Astrocyte of the cerebellum (primary cell): ENCODE measurements at places on chromosomes 1 and 21.

GRCh38 chr21:33939226-33939625 lies 23.6 kb upstream of the ATP5PO start:
- DNase-seq: no peak

GRCh38 chr1:94119796-94120569 lies 965 bp downstream of the ABCA4 start:
- DNase-seq: no peak

DNA sequence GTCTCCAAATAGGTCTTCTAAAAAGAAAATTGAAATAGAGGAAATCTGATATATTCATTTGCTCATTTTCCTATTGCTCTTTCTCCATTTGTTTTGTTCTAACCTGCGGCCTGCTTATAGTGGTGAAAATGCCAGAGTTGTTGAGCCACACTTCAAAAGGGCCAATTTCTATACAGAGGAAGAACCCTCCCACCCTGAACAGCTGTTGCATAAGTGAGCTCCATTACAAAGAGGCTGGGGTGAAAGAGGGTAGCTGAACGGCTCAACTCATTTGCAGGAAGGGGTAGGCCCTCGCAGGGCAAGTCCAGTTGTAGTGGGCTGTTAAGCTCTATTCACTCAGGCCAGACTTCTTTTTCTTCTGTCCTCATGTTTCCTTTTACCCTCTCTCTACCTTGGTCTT lies 8.8 kb downstream of the ADCY10 start:
- no peak for DNase-seq

DNA sequence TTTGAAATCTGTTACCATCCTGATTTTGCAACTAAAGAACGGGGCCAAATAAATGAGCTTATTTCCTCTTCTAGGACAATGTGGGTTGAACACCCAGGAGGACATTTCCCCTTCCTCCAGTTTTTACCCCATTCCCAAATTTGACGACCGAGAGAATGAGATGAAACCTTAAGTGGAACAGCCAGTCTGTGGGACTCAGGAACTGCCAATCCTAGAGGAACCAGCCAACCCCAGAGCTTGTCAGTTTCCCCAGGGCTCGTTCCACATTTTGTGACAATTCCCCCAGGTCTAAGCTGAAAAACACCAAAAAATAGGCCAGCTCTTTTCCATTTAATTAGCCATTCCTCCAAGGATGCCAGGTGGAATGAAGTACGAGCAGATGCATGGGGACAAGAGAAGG lies 21.3 kb upstream of the MAPKAPK2 start:
- no peak for DNase-seq

GRCh38 chr1:155195201-155196102 lies 12.2 kb downstream of the THBS3 start:
- DNase-seq: no peak

- no peak for DNase-seq
These were observed 7.7 kb upstream of the SLC26A9 start for GRCh38 chr1:205950826-205951549.

GRCh38 chr1:37692078-37692833 lies at the start of gene CDCA8:
TSS of gene CDCA8 (plus strand) at chr1:37692516. CDS start at chr1:37692691, 175 bp downstream.
- peak; percentile 94 for DNase-seq

DNA sequence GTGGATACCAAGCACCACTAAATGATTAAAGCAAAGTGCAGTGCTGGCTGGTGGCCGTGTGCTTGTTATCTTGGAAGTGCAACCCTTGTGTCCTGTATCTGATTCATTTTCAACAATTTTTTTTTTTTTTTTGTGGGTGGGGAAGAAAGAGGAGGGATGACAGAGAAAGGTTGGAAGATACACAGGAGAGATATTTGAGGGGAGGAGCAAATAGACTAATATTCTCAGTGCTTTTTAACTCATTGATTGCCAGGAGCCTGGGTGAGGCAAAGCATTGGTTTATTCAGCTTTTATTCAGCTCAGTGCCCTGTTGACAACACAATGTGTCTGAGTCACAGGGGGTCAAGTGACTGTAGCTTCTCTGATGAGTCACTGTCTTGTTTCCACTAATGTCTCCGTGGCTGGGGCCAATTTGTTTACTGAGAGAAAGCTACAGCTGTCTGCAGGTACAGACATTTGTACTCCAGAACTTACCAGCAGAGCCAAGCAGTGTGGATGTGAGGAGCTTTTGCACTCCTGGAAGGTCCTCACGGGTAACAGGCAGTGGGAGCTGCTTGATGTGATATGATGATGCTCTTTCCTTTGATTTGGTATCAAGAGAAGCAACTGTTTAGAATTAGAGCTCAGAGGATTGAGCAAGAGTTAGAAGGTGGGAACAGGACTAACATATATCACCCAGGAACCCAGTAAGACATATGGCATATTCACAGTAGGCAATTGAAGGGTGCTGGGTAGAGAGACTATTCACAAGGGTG lies 23.6 kb upstream of the DNM3 start:
- peak; percentile 12 for DNase-seq

- no peak for DNase-seq
These were observed 39.6 kb downstream of the XCL1 start for GRCh38 chr1:168615965-168616364.

- DNase-seq: no peak
These were observed 93.3 kb downstream of the SPSB1 start for GRCh38 chr1:9385801-9386573.

DNA sequence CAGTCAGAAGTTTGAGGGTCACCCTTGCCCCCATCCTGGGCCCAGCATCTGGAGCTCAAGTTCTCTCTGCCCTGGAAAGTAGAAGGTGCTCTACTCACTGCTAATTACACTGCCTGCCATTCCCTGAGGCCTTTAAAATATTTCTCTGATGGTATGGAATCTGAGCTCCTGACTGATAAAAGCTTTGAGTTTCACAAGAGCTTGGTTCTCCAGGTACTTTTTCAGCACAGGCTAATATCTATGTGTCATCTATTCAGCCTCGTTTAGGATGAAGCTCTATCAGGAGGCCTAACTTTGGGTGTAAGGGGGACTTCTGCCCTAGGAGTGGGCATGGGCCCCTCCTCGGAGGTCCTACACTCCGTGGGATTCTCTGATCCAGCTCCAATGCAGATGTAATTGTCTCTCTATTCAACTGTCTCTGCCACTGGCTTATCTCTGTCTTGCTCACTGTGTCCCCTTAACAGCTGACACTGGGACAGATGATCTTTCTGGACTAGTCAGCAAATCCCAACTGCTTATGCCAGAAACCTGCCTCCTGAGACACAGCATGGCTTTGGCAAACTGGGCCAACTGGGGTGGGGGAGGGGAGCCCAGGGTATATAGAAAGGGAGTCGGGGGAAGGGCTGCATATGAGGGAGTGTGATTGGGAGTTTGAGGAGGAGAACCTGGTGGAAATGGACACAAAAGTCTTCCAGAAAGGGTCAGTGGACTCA lies 104.2 kb upstream of the GADD45A start:
- no peak for DNase-seq

- DNase-seq: no peak
These were observed 92.0 kb upstream of the PPM1J start for GRCh38 chr1:112807117-112807516.

DNA sequence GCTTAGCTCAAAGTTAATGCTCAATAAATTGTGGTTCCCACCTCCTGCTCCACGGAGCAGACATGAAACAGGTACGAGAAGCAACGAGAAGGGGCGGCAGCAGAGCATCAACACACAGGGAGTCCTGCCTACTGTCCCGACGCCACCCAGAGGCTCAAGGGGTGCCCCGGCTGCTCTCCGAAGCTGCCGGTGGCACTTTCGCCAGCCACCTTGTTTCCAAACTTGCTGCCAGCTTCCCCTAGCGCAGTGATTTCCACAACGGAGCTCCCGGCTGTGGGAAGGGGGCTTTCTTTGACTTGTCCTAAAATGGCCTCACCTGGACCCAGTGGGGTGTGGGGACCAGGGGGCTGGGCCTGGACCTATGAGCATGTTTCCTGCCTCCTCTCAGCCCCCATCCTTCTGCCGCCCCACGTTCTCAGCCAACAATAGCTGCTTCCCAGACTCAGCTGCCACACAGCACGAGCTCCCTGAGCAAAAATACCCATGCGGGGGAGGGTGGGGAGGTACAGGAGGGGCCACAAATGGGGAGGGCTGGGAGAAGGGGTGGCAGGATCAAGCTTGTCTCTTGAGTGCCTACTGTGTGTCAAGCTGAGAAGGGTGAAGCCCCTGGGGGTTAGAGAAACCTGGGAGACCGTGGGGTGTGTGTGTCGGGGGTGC lies 35.6 kb upstream of the ECE1 start:
- no peak for DNase-seq

DNA sequence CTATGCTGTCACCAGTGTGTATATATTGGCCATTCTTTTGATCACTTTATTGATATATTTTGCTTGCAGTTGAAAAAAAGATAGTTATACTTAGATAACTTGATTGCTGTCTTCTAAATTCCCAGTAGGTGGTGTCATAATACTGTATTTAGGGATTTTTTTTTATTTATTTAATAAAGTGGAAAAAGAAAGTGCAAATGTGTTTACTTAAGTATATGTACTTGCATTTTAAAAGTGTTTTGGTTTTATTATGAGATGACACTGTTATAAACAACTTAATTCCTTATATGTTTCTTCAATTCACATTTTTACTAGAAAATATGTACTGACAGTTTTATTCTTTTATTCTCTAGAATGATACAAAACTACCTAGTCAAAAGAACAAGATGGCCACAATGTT lies 164.8 kb downstream of the USP25 start:
- DNase-seq: peak; percentile 27

GRCh38 chr1:115473986-115474565 lies 136.0 kb upstream of the NGF start:
- no peak for DNase-seq

- DNase-seq: no peak
These were observed 112.3 kb downstream of the HLX start for GRCh38 chr1:220991506-220991905.
